Naive thymus-derived CD8-positive, alpha-beta T cell (primary cell): ENCODE measurements at places on chromosomes 1 and 21.

- no peak for DNase-seq
Measured at GRCh38 chr1:156483397-156483796, 17.2 kb downstream of the MEF2D start.

DNA sequence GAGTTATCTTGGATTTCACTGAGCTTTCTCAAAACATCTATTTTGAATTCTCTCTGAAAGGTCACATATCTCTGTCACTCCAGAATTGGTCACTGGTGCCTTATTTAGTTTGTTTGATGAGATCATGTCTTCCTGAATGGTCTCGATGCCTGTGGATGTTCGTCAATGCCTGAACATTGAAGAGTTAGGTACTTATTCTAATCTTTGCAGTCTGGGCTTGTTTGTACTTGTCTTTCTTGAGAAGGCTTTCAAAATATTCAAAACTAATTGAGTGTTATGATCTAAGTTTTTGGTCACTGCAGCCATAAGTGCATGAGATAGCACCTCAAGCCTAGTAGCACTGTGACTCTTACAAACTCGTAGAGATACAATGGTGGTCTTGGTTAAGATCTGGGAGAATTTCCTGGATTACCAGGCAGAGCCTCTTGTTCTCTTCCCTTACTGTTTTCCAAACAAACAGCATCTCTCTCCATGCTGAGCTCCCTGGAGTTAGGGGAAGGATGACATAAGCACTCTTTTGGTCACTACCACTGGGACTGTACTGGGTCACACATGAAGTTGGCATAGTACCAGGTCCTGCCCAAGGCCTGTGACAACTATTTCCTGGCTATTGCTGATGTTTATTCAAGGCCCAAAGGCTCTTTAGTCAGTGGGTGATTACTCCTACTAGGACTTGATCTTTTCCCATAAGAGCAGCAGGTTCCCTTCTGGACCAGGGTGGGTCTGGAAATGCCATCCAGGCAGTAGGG, 25.6 kb downstream of the SLC22A15 start:
- no peak for DNase-seq

GRCh38 chr21:46111857-46112724, 14.2 kb downstream of the COL6A2 start:
- DNase-seq: peak; percentile 8

- no peak for DNase-seq
Measured at GRCh38 chr1:19460535-19461219, 24.7 kb downstream of the CAPZB start.

DNA sequence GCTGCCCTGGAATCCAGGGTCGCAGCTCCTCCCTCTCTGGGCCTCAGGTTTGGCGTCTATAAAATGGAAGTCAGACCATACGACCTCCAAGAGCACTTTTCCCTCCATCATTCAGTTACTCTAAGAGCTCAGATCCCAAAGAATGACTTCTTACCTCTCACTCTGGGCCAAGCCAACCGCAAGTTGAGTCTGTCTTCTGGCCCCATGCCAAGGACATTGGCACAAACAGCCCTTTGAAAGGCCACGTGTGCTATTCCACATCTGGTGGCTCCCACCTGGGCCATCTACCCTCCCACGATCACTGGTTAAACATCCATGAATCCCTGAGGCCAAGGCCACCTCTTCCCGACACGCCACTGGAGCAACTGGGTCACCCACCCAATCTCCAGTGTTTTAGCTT, 12.4 kb downstream of the SLC2A7 start:
- DNase-seq: no peak

DNA sequence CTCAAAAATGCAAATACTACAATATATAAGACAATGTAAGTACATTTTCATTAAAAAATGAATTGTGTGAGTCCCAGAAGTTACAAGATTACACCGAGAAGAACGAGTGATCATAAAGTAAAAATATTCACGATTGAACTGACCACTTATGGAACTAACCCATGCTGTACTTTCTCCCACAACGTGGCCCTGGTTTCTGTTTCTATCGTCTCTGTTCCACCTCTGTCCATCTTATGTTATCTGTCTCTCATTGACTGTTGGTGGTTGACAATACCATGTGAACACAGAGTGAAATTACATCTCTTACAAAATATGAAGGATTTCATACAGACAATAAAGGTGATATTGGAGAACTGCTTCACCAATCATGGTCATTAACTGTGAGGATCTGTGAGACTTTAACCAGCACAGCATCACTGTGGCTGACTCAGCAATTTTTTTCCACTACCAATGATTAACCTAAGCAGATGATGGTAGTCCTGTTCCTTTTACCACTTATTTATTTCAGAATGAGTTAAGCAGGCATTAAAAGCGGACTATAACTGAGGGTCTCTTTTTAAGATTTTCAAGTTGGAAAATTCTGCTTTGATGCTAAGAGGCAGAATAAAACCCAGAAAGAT, 165.1 kb downstream of the TGFB2 start:
- no peak for DNase-seq

DNA sequence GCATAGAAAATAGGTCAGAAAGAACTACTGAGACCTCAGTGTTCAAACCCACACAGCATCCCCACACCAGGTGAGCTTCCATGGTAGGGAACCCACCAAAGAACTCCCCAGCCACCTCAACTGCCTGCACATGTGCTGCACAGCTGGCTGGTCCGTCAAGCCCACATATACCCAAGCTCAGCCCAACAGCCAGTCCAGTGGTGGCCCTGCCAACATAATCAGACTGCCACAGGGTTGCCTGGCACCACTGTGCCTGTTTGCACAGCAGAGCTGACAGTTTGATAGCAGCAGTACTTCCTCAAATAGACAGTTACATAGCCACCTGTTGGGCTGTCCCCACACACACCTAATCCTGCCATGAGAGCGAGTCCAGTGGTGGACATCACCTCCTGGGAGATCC, 283.3 kb upstream of the PRMT6 start:
- no peak for DNase-seq

GRCh38 chr1:244322791-244323521, 128.8 kb downstream of the ADSS2 start:
- DNase-seq: no peak

DNA sequence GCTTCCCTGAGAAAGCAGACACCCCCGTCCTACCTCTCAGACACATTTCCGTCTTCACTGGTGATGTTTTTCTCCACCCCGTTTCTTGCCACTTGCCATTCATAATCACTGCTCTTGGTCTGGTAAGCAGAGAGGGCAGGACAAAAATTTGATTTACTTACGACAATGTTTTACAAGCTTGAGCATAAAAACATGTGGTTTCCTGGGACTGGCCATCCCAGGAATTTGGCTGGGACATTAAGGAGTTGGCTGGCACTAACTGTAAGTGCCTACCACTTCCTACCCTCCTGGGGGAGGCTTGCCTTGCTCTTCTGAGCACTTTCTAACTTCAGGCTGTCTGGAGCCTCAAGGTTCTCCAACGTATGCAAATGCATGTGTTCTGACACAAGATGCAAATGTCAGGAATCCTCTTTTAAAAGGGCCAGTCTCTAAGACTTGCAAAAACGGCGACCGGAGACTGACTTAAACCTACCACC, 24.2 kb downstream of the ZBTB18 start:
- DNase-seq: no peak

GRCh38 chr1:234690872-234691271, 80.9 kb upstream of the IRF2BP2 start:
- no peak for DNase-seq

DNA sequence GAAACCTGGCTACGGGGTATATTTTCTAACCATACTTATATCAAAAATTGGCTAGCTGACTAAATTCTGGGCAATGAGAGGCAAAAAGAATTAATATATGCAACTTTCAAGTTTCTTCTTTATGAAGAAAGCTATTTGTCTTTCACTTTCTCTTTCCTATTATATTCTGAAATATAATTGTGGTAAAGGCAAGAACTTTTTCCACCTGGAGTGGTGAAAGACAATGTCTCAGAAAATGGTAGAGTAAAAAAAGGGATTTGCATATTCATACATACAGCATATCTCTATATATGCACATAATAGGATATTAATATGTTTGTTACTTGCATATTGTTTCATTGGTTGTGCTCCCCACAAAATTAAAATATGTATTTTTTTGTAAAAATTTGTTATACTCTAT, 793.8 kb downstream of the PLA2G4A start:
- DNase-seq: no peak

- DNase-seq: no peak
Measured at GRCh38 chr1:46136711-46137110, 4.3 kb upstream of the PIK3R3 start.

GRCh38 chr1:165452336-165453130, 7.6 kb upstream of the RXRG start:
- DNase-seq: no peak

DNA sequence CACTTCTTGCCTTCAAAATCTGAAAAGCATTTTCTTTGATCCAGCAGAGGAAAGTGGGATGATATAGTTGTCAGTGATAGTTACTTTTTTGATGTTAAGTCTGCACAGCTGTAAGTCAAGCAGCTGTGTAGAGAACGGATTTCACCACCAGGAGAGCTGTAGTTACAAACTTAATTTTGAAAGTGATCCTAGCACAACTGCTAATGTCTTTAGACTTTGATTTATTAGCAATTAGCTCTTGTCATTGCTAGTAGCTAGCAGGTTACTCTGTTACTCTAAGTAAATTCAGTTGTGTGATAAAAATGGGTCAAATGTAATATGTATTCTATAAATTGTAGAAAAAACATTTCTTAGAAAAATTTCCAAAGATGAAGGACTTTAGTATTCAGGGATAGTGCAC, 46.0 kb downstream of the ALG6 start:
- DNase-seq: no peak

GRCh38 chr1:18079941-18080735, 27.5 kb upstream of the IGSF21 start:
- DNase-seq: no peak

GRCh38 chr1:9589144-9589718, 520 bp downstream of the TMEM201 start:
- no peak for DNase-seq

DNA sequence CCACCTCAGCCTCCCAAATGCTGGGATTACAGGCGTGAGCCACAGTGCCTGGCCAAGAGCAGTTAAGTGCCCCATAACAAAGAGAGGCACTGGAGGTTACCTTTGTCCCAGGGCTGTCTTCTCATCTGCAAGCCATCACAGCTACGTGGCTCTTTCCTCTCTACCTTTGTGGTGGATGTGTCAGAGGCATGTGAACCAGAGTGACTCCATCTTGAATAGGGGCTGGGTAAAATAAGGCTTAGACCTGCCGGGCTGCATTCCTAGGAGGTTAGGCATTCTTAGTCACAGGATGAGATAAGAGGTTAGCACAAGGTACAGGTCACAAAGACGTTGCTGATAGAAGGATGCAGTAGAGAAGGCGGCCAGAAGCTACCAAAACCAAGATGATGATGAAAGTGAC, 59.4 kb upstream of the POU2F1 start:
- no peak for DNase-seq

GRCh38 chr21:24096651-24097050, 1510.6 kb downstream of the MRPL39 start:
- no peak for DNase-seq

GRCh38 chr1:94098585-94099111, 22.3 kb downstream of the ABCA4 start:
- no peak for DNase-seq

- DNase-seq: no peak
Measured at GRCh38 chr1:87650306-87650705, 321.6 kb downstream of the LMO4 start.

GRCh38 chr1:27135541-27136235, 19.2 kb downstream of the SLC9A1 start:
- no peak for DNase-seq

DNA sequence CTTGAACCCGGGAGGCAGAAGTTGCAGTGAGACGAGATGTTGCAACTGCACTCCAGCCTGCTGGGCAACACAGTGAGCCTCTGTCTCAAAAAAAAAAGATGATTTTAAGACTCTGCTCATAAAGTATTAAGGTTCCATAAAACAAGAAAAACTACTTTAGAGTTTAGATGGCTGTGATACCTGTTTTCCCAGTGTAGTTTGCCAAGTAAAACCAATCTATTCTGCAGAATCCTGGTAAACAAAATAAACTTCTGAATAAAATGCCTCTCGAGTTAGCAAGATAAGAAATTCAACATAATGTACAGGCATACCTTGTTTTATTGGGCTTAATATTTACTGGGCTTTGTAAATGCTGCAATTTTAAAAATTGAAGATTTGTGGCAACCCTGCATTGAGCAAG, 30.8 kb downstream of the LTN1 start:
- no peak for DNase-seq

- DNase-seq: no peak
Measured at GRCh38 chr1:14517841-14518180, 80.7 kb upstream of the KAZN start.

DNA sequence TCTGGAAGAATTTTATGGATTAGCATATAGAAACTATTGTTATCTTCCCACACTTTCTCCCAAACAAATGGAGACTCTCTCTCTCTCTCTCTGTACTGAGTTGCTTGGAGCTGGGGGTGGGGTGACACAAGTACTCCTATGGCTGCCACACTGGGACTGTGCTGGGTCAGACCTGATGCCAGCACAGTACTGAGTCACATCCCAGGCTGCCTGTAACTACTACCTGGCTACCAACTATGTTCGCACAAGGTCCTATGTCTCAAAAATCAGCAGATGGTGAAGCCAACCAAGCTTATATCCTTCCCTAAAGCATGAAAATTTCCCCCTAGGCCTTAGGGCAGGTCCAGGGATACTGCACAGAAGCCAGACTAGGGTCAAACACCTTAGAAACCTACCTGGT, 66.6 kb downstream of the FAF1 start:
- no peak for DNase-seq

DNA sequence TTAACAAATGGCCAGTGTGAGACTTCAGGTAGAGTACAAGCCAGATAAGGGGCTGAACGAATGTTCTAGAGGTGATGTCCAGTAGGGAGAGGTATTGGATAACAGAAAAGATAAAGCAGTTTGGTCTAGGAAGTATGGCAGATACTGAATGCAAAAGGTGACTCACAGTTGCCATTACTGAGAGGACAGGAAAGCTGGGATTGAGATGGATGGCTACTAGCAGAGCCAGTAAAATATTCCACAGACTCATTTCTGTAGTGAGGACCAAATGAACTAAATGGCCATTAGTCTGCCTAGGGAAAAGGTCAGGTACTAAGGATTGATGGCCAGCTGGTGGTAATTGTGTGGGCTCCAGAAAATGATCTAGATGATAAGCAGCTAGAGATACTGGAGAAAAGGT, 11.5 kb downstream of the MACO1 start:
- DNase-seq: no peak

DNA sequence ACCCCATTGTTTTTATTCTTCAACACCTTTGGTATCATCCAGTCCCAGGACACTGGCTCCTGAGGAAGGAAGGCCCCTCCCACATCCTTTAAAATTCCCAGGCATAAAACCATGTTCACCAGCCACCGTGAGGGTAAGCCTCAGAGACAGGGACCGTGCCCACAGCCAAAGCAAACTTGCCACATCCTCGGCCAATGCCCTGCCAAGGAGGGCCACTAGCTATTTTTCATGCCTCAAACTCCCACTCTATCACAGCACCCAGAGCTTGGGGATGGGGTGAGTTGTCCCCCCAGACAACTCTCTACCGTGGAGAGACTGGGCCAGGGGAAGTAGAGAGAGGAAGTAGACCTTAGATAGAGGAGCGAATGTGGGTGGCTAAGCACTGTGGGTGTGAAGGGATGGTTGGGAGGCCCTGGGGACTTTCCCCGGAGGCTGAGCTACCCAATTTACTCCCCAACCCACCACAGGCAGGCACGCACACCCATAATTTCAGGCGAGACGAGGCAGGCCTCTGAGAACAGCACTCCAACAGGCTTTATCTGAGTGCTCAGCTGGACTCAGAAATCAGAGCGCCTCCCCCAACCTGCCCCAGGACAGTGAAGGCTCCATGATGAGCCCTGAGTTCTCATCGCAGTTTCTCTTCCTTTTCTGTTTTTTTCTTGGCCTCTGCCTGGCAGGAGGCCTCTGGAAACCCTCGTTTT, 15.9 kb upstream of the BTG2 start:
- peak; percentile 94 for DNase-seq

GRCh38 chr1:202268817-202269216, 72.9 kb downstream of the UBE2T start:
- DNase-seq: no peak
